ENCODE measurements at places on chromosomes 3 and 15.

- no peak for DNase-seq
These were observed 53.9 kb downstream of the CALML4 start for GRCh38 chr15:68151277-68151676.

DNA sequence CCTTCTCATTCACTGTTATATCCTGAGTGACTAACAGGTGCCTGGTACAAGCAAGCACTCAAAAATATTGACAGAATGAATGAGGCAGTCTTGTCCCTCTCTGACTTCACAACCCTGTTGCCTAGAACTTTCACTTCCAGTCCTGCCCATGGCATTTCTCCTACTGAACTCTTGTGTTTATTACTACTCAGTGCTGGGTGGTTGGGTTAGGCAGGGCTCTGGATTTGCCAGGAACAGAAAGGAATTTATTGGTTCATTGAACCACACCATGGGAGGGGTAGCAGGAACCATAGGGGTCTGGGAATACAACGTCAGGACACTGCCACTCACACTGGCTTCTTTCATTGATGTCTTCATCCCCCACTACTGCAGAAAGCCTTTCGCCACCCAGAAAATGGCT is 41.9 kb upstream of the SEMA4B start:
- DNase-seq = no peak

GRCh38 chr3:99895703-99896441 is 78.2 kb downstream of the CMSS1 start:
- DNase-seq = no peak

DNA sequence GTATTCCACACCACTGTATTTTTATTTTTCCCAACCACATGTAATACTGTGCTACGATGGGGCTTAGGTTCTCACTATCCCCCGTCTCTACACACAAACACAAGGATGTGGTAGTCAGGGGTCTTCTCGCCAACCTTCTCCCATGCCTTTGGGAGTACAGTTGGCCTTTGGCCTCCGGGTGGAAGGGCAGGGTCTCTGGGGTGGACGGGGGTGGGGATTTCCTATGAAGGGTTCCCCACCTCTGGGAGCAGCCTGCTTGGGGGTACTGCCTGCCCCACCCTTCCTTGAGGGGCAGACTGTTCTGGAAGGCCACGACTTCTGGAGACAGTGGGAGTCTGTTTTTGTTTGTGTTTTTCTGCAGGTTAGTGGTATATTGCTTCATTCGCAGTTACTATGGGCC is 21.3 kb upstream of the RAD18 start:
- no peak for DNase-seq

- DNase-seq = no peak
These were observed 27.3 kb downstream of the STT3B start for GRCh38 chr3:31559872-31560534.

- DNase-seq = no peak
These were observed 132.5 kb downstream of the SOX2 start for GRCh38 chr3:181844211-181844610.

- no peak for DNase-seq
These were observed 6.1 kb upstream of the TP63 start for GRCh38 chr3:189625071-189625470.

GRCh38 chr3:55823001-55823400 is 335.9 kb upstream of the WNT5A start:
- DNase-seq = no peak

- no peak for DNase-seq
These were observed 550.3 kb downstream of the ROBO2 start for GRCh38 chr3:77590191-77590590.

GRCh38 chr15:63818191-63818590 is 15.6 kb downstream of the HERC1 start:
- DNase-seq = peak; percentile 22

- no peak for DNase-seq
These were observed 1.8 kb upstream of the ZNF385D start for GRCh38 chr3:21752749-21753347.

DNA sequence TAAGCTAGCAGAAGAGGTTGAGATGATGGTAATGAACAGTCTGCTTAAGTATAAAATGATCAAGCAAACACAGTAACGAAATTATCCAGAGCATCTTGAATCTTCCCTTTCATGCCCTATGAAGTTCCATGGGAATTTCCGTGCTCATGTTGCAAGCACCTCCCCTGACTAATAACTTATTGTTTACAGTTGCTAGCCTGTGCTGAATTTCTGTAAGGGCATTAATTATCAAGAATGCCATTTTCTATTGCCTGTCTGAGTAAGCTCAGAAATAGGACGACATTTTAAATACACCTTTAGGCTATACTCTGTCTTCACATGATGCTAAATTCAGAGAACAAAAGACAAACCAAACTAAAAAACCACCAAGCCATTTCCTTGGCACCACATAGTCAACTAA is 257.5 kb upstream of the LRTM1 start:
- no peak for DNase-seq

GRCh38 chr3:55562700-55563099 is 75.6 kb upstream of the WNT5A start:
- DNase-seq = no peak

GRCh38 chr3:187746059-187746441 is 782 bp upstream of the BCL6 start:
- DNase-seq = no peak

- no peak for DNase-seq
These were observed 86.2 kb downstream of the NBEAL2 start for GRCh38 chr3:47065681-47066080.

- no peak for DNase-seq
These were observed 151.6 kb downstream of the TMCO5A start for GRCh38 chr15:38085931-38086568.

DNA sequence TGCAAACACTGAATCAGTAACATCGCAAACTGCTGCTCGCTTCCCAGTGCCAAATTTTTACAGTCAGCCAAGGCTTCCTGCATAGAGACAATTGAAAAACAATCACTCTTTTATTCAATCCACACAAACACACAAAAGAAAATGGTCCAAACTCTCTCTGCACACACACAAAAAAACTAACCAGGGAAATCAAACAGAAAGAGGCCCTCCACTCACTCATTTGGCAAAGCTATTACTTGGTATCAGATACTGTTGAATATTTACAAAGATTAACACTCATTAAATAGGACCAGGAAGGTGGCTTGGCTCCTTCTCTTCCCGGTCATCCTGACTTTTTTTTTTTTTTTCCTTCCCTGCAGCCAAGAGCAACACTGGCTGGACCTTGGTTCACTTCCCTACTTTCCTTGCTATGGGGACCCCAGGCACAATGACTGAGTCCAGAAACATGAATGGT is 62.4 kb upstream of the SPATA12 start:
- no peak for DNase-seq

DNA sequence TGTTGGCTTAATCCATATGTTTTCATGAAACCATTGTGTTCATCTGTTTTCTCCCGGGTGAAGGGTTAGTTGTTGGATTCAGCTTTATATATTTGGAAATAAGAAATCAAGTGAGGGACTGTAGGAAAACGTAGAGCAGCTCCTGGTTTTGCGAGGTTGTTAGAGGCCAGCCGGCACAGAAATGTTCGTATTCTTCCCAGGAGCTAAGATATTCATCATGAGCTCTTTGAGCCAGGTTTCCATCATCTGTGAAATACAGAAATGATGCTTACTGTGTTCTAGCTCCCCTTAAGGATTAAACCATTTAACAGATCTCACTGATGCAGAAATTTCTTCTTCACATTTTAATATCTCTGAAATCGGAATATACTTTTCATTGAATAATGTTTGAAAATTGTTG is 235.5 kb downstream of the PTPRG start:
- DNase-seq = no peak

- DNase-seq = peak; percentile 93
These were observed 27.3 kb downstream of the ABHD2 start for GRCh38 chr15:89115547-89115946.

- DNase-seq = no peak
These were observed 146.7 kb upstream of the TSC22D2 start for GRCh38 chr3:150261418-150261817.

DNA sequence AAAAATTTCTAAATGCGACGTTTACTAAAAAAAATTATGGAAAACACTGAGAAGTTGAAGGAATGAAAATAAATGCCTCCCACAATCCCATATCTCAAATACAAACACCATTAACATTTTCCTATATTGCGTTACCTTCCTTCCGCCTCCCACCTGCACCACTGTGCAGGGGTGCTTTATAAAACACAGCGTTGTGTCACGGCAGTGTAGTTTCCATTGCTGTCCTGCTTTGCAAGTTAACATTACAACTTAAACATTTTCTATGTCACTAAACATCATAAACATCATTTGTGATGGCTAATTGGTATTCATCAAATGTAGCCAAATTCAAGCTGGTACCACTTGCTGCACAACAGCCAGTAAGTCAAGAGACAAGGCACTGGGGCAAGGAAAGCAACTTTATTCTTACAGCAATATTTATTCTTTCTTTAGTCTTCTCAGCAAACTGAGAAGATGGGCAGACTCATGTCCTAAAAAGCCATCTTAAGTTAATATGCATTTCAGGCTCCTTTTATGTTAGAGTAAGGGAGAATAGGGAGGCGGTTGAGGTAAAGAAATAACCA is 12.3 kb upstream of the FETUB start:
- no peak for DNase-seq

- no peak for DNase-seq
These were observed 173.0 kb upstream of the AZI2 start for GRCh38 chr3:28521663-28522062.

DNA sequence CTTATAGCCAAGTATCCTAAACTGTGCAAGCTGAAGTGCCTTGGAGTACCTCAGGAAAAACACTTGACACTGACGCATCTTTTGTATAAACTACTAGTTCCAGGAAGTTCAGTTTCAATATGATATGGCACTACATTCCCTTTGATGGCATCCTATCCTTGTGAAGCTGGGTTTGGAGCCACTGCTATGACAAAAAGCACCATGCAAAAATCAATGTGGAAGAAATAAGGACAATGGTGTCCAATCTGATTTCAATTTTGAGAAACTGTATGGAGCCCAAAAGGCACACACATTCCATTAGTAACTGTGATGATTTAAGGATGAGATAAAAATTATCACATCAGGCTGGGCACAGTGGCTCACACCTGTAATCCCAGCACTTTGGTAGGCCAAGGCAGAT is 5.6 kb downstream of the RPS27L start:
- DNase-seq = no peak

GRCh38 chr3:115990669-115991068 is 367.4 kb downstream of the GAP43 start:
- DNase-seq = no peak

DNA sequence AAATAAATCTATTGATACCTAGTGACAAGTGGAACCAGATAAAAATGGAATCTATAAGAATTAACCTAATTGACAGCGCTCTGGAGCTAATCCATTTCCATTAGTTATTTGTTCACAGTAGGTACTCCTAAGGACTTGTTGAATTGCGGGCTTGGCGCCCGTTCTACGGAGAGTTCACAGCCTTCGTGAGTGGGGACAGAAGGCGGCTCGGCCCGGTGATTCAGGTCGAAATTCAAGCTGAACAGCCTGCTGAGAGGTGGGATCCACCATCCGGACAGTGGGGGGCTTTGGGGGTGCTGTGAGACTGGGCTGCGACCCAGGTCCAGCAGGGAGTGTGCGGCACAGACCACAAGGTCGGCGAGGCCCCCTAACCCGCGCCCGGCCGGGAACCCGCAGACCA is 779 bp upstream of the CTNNB1 start:
- peak; percentile 45 for DNase-seq

DNA sequence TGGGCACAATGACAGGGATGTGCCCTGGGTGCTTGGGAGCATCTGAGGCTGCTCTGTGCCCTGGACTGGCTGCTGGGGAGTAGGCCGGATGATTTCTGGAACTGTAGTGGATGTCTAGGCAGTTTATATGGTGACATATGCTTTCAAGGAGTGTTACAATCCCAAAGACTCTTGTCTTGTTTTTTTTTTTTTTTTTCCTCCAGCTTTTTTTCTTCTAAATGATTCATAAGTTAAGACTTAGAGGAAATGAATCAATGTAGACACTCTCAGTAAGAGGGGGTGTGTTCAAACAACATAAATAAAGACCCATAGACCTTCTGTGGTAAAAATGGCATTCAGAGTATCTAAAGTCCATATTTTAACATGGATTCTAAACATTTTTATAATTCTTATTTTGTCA is 706.1 kb upstream of the GOLIM4 start:
- no peak for DNase-seq

DNA sequence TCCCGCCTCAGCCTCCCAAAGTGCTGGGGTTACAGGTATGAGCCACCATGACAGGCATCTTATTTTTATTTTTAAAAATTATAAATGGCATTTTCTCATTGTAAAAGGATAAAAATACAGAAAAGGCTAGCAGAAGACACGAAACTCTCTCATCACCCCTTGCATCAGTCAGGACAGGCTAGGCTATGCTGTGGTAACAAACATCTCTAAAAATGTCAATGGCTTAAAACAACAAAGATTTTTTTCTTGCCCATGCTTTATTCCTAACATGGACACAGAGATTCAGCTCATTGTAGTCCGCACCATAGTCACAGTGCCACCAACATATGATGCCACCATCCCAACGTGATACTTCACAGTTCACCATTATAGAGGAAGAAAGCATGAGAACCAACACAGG is 34.0 kb upstream of the SEMA4B start:
- DNase-seq = no peak

DNA sequence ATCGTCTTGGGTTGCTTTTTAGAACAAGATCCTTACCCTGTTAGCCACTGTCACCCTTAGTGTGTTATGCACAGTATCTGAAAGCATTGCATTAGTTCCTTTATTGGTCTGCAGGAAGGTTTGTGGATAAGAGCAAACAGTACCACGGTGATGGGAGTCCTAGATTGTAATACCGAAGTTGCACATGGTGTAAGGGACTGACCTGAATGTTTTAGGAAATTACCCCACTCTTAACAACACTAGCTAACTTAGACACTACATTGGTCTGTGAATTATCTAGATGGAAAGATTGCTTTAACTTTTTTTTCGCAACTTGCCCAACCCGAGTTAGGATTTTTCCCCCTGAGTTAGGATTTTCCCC is 1.3 kb downstream of the STT3B start:
- no peak for DNase-seq

DNA sequence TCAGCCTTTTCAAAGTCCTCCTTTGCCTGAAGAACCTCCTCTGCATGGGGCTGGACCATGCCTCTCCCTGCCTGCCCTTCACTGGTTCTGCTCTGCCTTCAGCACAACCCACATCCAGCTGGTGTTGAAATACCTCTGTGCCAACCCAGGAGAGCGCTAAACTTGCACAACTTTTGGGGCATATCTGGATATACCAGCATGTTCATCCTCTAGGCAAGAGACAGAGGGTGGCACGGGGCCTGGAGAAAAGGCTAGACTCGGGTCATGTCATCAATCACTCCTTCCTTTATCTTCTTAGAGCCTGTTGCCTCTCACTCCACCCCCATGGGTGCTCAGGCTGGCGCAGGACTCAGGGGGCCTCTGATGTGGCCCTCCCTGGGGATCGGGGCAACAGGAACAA is 4.8 kb downstream of the SEMA4B start:
- DNase-seq = no peak

GRCh38 chr15:90191344-90191687 is 9.8 kb upstream of the SEMA4B start:
- DNase-seq = no peak

- DNase-seq = peak; percentile 50
These were observed 1.3 kb upstream of the THBS1 start for GRCh38 chr15:39579487-39580116.

- DNase-seq = peak; percentile 54
These were observed 73.4 kb upstream of the HACD2 start for GRCh38 chr3:123658118-123658851.

- DNase-seq = no peak
These were observed at the start of gene ANKRD28 for GRCh38 chr3:15797642-15798303. ANKRD28 (minus strand) TSS chr3:15797979; CDS start chr3:15796521, 1,458 bp downstream.

- no peak for DNase-seq
These were observed 123.9 kb downstream of the MAGI1 start for GRCh38 chr3:65914740-65915367.
